Neural progenitor cell (in vitro differentiated cells): ENCODE measurements at places on chromosomes 16 and 17.

DNA sequence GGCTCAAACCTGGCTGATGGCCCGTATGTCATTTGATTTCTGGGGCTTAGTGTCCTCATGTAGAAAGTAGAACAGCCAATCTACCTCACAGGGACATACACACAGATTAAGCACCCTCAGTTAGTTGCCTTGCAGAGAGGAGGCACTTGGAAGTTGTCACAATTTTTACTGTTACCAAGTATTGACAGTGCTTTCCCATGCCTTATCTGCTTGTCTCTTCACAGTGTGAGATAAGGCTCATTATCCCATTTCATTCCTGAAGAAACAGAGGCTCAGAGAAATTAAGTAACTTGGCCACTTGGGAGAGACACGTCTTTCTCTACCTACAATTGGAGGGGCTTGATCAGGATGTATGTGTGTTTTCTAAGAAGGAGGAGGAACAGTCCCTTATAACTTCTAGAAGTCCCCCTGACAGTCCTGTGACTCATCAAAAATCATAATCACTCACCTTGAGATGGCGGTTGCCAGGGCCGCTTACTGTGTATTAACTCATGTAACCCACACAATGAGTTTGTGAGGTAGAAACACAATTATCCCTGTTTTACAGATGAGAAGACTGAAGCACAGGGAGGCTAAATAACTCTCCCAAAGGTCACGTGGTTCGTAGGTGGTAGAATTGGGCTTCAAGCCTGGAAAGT is 56.9 kb upstream of the LHX1 start:
- no peak for DNase-seq

- DNase-seq, result no peak
Observed at GRCh38 chr17:12759090-12759489, 30.2 kb upstream of the ARHGAP44 start.

- no peak for DNase-seq
Observed at GRCh38 chr17:21355586-21355985, 20.6 kb upstream of the KCNJ12 start.

GRCh38 chr16:55100100-55100499 is 169.4 kb downstream of the IRX5 start:
- DNase-seq, result no peak

DNA sequence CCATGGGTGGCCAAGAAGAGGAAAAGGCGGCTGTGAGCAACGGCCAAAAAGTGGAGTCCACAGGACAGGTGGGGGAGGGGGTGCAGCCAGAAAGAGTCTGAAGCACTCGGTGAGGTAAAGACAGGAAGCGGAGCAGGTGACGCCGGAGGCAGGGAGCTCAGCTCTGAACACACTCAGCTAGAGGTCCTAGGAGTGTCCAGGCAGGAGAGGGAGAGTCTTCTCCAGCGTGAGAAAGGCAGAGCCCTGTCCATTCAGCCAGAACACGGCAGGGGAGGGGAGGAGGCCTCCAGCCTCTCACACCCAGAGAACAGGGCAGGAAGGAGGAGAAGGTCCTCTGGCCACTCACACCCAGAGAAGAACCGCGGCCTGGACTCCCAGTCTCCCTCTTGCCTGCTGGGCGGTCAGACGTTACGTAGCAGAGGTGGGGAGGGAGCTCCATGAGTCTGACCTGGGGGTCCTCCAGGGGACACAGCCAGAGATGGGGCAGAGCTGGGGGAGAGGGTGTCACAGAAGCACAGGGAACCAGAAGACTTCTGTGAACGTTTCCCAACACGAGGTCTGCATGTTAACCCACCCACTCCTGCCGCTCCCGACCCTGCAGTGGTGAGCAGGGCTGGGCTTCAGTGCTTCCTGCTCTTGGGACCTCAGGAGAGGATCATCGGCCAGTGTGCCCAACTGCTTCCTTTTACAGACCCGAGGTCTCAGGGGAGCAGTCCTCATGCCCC is 89.2 kb downstream of the ABR start:
- no peak for DNase-seq

GRCh38 chr16:1746693-1747195 is 24.6 kb downstream of the NME3 start:
- no peak for DNase-seq
